ENCODE measurements at places on chromosomes 3 and 15.

- H3K4me3 ChIP-seq, result no peak overlapping the region
- H3K27ac ChIP-seq, result no peak overlapping the region
- peaks cover 6% of the 10 kb centered on the region for H3K4me1 ChIP-seq
- DNase-seq, result no peak
- H3K36me3 ChIP-seq, result no peaks in the 10 kb centered on the region
- H3K27me3 ChIP-seq, result peaks cover 17% of the 10 kb centered on the region
Measured at GRCh38 chr15:71753346-71753745, 57.0 kb upstream of the NR2E3 start.

- DNase-seq, result no peak
- H3K27ac ChIP-seq, result no peak overlapping the region
- H3K4me3 ChIP-seq, result no peak overlapping the region
- no peaks in the 10 kb centered on the region for H3K27me3 ChIP-seq
- no peaks in the 10 kb centered on the region for H3K36me3 ChIP-seq
Measured at GRCh38 chr15:67781907-67782690, 43.2 kb upstream of the SKOR1 start.

DNA sequence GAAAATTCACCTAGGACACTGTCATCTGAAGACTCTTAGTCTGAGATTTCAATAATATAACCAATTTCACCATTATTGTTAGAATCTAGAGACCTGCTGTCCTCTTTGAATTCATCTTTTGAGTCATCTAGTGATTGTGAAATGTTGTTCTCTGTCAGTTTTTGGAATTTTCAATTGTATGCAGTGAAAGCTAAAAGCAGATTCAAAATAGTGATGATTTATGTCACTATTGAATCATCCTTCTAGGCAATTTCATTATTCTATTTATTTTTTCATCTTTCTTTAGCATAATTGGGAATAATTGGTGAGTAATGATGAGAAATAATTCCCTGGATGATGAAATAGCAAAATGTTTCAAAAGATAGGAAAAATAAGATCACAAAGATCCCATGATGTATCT is 101.7 kb upstream of the EIF1B start:
- no peak for DNase-seq
- H3K4me1 ChIP-seq, result no peaks in the 10 kb centered on the region
- H3K27ac ChIP-seq, result no peak overlapping the region
- H3K4me3 ChIP-seq, result no peak overlapping the region

DNA sequence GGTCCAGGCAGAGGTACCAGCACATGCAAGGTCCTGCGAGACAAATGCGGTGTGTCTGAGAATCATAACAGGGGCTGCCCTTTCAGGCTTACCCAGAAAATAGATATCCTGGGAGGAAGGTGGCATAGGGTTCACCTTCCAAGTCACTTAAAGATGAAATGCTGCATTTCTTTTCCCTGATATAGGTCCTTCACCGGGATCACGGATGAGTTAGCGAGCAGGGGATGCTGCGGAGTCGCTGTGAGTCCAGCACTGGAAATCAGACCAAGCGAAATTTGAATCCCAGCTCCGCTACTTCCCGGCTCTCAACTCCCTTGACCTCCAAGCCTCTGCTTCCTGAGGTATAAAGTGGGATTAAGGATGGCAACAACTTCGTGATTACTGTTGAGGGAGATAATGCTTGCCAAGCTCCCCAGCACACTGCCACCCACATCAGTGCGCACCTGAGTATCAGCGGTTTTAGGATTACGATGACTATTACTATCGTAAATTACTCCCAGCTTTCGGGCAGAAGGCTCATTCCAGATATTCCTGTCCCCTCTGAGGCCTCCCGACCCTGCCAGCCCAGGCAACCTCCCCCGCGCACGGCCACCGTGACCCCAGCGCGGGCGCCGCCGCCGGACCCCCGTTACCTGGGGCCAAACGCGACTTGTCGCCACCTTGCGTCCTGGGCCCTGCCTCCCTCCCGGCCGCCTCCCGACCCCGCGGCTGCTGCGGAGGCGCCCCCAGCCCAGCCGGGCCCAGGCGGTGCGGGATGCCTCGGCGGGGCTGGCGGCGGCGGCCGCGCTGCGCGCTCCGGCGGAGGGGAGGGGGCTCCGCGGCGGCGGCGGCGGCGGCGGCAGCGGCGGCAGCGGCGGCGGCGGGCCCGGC is 589 bp upstream of the GPR27 start:
- no peaks in the 10 kb centered on the region for H3K4me1 ChIP-seq
- H3K4me3 ChIP-seq, result peak overlapping the region; percentile 45
- H3K27ac ChIP-seq, result no peak overlapping the region
- DNase-seq, result no peak

DNA sequence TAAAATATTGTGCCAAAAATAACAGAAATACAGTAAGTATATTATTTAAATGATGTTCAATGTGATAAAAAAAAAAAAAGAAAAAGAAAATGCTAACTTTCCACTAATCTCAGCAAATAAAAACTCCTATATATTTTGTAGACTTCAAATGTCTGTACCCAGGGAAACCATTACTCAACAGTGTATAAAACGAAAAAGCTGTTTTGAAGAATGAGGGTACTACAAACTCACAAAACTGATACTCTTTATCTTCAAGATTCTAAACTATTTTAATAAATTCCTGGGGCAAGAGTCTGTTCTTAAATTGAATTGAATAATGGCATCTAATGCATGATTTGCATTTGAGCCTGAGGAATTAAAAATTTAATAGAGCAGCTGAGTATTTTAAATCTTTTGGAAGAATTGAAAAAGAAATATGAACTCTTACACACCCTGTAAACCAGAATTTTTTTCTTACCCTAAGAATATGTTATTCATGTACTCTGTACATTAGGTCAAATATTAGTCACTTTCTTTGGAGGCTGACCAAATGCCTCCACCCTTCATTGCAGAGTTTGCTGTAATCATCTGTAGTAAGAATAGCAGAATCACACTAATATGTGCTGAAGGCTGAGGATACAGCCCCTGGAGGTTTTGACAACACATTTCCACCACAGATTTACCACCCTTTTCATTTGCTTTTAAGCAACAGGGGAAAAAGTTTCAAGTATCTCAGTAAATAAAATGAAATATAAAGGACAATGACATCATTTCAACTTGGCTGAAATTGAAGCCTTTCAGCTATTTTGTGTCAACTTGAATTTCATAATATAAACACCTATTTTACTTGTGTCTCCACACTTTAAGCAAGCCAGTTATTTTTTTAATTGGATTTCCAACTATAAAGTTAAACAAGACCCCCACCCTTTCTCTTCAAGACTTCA is 79.7 kb downstream of the FBN1 start:
- H3K27me3 ChIP-seq, result peaks cover 8% of the 10 kb centered on the region
- H3K4me1 ChIP-seq, result no peaks in the 10 kb centered on the region
- H3K4me3 ChIP-seq, result no peak overlapping the region
- DNase-seq, result no peak
- H3K36me3 ChIP-seq, result no peaks in the 10 kb centered on the region

Data from activated CD8-positive, alpha-beta T cell treated with anti-CD3 and anti-CD28 coated beads, Interleukin-2, amount 10 ng/mL, durations not matched to agents 7 days and 5 days (primary cell).